ENCODE measurements at places on chromosomes 12 and 14.
A peak's percentile ranks its signal among the peaks of the same experiment; 100 is the strongest.

GRCh38 chr12:62933220-62933601, 1.7 kb downstream of the PPM1H start:
- no peak for DNase-seq

GRCh38 chr12:131808744-131809371, 19.3 kb upstream of the MMP17 start:
- DNase-seq: peak; percentile 29

- DNase-seq: no peak
These were observed 69.4 kb downstream of the CD163L1 start for GRCh38 chr12:7374423-7375144.

GRCh38 chr12:131101703-131102492, 148.2 kb downstream of the ADGRD1 start:
- DNase-seq: no peak

DNA sequence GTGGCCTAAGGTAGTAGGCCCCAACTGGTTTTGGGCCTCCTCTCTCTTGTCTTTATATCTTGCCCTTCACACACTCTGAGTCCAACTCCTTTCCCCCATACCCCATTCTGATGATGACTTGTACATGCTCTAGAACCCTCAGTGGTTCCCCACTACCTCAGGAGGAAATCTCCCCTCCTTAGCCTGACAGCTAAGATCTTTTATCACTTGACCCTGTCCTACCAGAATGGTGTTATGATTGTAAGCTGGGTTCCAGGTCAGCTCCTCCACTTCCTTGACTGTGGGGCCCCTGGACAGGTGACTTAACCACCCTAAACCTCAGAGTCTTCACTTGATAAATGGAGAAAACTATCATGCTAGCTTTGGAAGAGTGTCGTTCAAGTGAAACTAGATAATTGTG, 9.4 kb upstream of the MYL2 start:
- no peak for DNase-seq

- no peak for DNase-seq
These were observed 49.4 kb downstream of the SLC25A47 start for GRCh38 chr14:100372357-100373048.

DNA sequence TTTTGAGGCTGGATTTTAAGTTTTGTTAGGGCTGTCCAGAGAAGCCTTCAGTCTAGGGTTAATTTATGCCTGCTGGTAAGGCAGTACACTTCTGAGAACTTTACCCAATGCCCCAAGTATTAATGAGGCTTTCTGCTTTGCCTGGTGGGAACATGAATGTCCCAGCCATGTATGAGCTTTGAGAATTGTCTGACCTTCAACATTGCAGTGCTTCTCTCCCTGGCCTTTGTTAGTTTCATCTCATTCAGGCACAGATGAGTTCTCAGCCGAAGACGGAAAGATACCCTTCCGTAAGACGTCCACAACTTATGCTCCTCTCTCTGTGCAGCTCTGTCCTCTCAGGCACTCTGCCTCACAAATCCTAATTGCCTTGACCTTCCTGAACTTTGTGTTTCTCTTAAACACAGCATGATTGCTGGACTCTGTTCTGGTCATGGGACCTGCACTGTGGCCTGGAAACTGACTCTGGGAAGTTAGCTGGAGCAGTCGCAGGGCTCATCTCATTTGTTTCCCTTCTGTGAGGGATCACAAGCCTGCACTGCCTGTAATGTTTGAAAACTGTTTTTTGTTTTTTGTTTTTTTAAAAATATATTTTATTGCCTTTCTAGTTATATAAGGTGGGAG, 15.7 kb downstream of the CHPT1 start:
- DNase-seq: no peak

DNA sequence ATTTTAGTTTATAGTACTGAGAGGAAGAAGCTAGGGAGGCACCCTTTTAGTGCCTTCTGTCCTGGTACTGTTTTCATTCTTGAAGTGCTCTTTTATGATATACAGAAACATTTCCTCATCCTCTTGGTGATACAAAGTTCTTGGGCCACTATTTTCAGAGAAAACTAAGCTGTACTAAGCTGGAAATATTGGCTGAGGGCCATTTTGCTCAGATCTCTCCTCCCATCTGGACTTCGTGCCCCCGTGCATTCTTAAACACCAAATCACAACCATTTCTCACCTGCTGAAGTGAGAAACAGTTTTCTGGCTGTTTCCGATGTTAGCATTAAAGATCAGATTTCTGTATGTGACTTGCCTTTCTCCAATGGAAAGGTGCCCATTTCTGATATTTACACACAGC, 158.9 kb downstream of the FBXL14 start:
- no peak for DNase-seq

GRCh38 chr14:60195179-60195810, 30.1 kb upstream of the DHRS7 start:
- no peak for DNase-seq

GRCh38 chr12:85325442-85325841, 45.4 kb downstream of the ALX1 start:
- no peak for DNase-seq

- no peak for DNase-seq
These were observed 68.7 kb downstream of the CIT start for GRCh38 chr12:119808441-119808840.

- DNase-seq: no peak
These were observed 28.6 kb downstream of the ABCB9 start for GRCh38 chr12:122937622-122938091.

- no peak for DNase-seq
These were observed 87.8 kb downstream of the ZFP36L1 start for GRCh38 chr14:68704736-68705720.

DNA sequence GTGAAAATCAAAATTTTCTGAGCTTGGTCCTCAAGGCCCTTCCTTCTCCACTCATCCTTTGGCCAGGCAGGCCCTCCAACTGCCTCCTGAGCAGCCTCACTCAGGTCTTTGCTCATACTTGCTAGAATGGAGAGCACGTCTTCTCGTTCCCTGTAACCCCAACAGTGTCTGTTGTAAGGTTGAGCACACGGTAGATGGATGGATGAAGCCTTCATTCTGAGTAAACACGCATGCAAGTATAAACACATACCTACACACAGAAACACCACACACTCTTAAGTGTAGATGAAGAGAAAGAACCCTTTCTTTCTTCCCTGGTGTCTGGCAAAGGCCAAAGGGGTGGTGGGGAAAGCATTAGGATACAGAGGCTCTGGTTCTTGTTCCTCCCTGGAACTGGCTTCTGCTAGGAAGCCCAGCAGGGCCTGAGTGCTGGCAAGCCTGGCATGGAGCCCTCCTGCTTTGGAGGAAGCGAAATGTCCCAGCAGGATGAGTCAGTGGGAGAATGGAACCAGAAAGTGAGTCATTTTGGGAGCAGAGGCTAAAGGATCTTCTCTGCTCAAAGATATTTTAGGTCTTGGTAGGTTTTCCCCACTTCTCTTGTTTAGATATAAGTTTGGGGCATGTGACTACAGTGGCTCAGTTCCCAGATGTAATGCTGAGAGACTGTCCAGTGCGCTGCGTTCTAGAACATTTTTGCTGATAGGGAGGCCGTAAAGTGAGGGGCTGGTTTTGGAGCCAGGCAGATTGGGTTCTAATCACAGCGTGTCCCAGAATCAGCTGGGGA, 127.4 kb downstream of the CACNA1C start:
- no peak for DNase-seq

- no peak for DNase-seq
These were observed 14.9 kb upstream of the POLR3B start for GRCh38 chr12:106342397-106343213.

Measured in stimulated activated CD4-positive, alpha-beta T cell treated with anti-CD3 and anti-CD28 coated beads, Interleukin-2, amount 100 ng/mL, for 24 hours (primary cell).